ENCODE measurements at places on chromosomes 5 and 9.

DNA sequence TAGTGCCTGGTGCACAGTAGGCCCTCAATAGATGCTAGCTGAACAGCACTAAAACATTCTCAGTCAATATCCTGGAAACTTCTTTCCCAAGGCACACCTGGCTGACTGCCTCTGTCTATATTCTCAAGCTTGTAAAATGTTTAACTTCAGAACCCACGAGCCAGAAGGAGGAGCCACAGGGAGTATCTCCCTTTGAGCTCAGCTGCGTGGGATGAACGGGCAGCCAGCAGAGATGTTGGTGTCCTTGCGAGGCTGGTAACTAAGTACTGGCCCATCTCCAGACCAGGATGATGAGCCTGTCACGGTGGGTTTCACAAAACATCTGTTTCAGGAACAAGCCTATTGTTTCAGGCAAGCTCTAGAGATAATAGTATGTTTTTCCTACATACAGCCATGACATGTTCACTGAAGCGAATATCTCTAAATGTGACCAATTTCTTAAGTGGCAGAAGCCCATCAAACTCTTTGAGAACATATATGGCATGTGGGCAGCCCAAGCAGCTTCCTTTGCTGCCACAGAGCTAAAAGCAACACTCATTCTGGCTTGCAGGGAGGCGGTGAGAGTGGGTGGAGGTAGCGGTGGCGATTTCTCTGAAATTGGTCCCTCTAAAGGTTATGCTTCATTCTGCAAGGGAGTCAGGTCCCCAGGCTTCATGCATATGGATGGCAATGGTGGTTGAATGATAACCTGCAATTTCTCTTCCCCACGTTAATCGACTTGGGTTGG lies 206.2 kb downstream of the TTLL11 start:
- no peak for DNase-seq

DNA sequence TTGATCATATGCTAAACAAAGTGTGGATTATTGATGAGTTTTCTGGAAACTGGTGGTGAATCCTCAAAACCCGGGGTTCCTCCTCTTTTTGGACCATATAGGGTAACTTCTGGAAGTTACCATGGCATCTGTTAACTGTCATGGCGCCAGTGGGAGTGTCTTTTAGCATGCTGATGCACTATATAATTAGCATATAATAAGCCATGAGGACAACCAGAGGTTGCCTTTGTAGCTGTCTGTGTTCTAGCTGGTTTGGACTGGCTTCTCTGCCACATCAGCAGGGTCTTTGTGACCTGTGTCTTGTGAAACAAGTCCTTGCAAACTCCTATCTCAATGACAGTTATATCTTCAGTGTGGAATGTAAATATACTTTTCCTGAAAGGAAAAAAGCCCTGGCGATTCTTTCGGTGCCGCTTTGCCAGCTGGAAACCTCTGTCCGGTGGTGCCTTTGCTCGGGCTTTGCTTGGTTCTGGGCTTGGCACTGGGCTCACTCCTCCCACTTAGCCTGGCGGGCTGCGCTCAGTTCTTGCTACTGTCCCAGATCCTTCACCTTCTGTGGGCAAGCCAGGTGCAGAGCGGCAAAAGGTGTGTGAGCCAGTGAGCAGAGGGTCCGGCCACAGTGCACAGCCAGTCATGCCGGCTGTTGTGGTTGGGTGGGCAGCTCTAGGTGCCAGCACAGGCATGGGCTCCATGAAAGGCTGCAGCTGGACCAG lies 20.4 kb downstream of the NXNL2 start:
- no peak for DNase-seq

DNA sequence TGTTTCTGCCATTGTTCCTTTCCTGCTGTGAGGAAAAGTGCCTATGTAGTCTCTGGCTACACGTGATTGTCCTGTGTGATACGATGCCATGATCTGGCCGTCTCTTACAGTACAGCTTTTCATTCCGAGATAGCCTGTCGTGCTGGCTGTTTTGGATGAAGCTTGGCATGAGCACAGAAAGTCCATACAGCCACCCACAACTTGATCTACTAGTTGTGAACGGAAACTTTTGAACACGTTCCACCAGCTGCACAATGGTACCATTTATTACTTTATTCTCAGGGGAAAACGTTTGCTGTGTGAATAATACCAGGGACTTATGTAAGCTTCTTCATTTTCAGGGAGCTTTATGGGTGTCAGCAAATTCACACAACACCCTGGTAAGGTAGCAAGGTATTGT lies 217.6 kb upstream of the ANKRD55 start:
- DNase-seq, result no peak

- no peak for DNase-seq
These were observed 8.8 kb downstream of the TENT4A start for GRCh38 chr5:6722015-6722414.

DNA sequence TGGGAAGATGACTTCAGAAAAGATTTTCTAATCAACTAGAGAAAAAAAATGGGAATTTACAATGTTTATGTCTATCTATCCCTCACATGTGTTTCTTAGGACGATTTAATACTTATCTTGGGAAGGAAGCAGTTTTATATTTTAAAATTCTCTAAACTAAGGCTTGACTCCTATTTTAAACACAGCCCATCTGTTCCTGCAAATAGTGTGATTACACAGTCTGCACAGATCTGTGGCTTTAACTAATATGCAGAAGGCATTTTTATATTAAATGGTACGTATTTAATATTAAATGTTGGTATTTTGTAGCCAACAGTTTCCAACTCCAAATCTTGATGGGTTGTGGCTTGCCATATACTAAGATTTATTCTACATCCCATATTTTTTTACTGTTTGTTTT lies 53.2 kb upstream of the EBF1 start:
- no peak for DNase-seq

DNA sequence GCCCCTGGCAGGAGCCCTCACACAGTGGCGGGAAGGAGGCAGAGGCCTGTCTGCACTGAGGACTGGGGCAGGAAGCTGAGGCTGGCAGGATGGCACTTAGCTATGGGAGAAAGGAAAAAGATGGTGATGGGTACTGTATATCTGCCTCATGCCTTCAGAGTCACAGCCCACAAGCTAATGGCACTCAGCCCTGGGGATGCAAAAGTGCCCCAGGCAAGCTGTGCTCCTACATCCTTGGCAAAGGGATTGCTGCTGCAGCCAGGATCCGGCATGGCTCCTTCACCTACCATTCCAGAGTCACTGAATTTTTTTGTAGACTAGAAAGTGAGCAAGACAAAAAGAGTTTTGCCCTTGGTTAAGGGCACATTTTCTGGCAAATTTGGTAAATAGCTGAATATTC lies 8.7 kb downstream of the ACSL6 start:
- no peak for DNase-seq

GRCh38 chr5:130286971-130287370 lies 382.7 kb downstream of the CHSY3 start:
- no peak for DNase-seq

DNA sequence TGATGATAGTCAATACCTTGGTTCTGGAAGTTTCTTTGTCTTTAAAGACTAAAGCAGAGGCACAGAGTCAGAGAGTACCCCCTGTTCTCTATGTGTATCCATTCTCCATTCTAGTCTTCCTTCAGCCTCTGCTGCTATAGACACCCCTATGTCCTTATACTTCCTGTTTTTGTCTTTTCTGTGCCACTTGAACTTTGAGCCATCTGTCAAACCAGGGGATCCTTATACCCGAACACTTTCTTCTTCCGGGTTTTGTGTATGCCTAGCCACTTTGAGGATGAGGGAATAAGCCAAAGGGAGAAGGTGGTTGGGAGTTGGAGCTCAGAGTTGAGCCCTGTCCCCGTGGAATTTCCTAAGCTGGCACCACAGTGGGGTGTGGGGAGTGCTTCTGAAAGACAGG lies 61.1 kb upstream of the IL6ST start:
- no peak for DNase-seq

- peak; percentile 89 for DNase-seq
These were observed 3.7 kb downstream of the ECSCR start for GRCh38 chr5:139458580-139459407.

GRCh38 chr5:177473443-177474001 lies at the start of gene DBN1:
DBN1 (minus strand) TSS chr5:177473634; CDS start chr5:177473521, 113 bp downstream.
- no peak for DNase-seq

DNA sequence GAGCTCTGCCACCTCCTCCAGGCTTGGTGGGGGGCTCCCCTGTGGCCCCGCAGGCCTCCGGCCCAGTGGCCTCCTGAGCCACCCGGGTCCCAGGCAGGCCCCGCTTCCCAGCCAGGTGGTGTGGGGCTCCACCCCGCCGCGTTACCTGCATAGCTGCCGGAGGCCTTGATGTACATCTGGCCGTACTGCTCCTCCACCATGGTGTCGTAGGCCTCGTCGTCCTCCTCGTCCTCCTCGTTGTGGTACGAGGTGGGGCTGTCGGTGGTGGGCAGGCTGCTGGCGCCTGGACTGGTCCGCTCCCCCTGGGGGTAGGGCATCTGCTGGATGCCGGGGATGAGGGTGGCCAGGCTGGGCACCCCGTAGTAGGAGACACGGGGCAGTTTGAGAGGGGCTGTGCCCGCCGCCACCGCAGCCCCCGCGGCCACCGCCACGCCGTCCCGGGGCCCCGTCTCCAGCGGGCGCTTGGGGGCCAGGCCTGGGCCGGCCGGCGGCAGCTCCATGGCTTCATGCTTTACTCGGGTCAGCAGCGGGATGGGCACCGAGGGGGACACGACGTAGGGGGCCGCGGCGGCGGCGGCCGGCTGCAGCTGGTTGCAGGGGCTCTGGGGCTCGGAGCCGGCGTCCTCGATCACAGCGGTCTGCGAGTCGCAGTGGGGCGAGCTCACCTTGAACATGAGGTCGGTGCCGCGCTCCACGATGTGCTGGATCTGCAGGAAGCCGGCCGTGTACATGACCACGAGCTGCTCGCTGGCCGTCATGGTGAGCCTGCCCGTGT lies 45.4 kb downstream of the NACC2 start:
- no peak for DNase-seq

DNA sequence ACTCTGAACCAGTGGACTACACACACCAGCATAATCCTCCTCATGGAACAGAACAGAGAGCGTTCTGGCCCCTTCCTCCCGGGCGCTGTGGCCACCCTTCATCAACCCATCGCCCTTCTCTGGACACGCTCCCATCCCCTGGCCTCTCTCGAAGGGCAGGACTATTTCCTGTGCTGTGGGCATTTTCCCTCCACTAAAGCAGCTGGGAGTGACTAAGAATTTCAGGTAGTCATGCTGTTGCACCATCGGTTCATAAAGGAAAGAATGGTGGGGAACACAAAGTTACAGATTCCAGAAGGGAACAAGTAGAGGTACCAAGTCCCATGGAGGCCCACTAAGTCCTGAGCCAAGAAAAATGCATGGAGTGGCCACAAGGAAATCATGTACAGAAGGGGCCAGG lies 68.6 kb downstream of the EPB41L4B start:
- no peak for DNase-seq

GRCh38 chr5:59828623-59829022 lies 64.9 kb downstream of the PDE4D start:
- DNase-seq, result no peak
